Type B pancreatic cell (in vitro differentiated cells): ENCODE measurements at places on chromosomes 12 and 14. TPM values are rescaled to one million over a fixed set of nuclear protein-coding genes. Genes with fewer than 3 reads are reported as not detected.

The GLI1 gene
- total RNA-seq = 3.5 and 22.7 TPM in 2 replicates

The IL31 gene
- not detected in 2 replicates for total RNA-seq

The MYO1A gene
- 4.3 and 19.4 TPM in 2 replicates for total RNA-seq

The NPFF gene
- total RNA-seq = not detected in 2 replicates

The IFNG-AS1 gene
- total RNA-seq = not detected in 2 replicates

The B4GALNT3 gene
- total RNA-seq = 32.5 and 103 TPM in 2 replicates

The LRRK2 gene
- 0.75 and 1.4 TPM in 2 replicates for total RNA-seq

The BLTP3B gene
- total RNA-seq = 12.0 and 19.5 TPM in 2 replicates

The DDHD1 gene
- 6.2 and 19.1 TPM in 2 replicates for total RNA-seq

The LTB4R gene
- 5.1 and 8.8 TPM in 2 replicates for total RNA-seq

The INHBE gene
- 0.27 and 0.29 TPM in 2 replicates for total RNA-seq

The FAM90A1 gene
- 0.36 TPM in 1 of 2 replicates, not detected in the other for total RNA-seq

The TC2N gene
- total RNA-seq = 19.4 and 42.2 TPM in 2 replicates

The DPPA3 gene
- total RNA-seq = not detected in 2 replicates
